Left ventricle myocardium superior (tissue), 1 donor: ENCODE measurements at places on chromosomes 7 and 10. TPM values are rescaled to one million over a fixed set of nuclear protein-coding genes. Genes with fewer than 3 reads are reported as not detected.

ICA1 gene
- 51.0 TPM for total RNA-seq

PNLIPRP1 gene
- total RNA-seq = not detected

OR2A5 gene
- not detected for total RNA-seq

DNAJC12 gene
- total RNA-seq = 4.3 TPM

PNLIP gene
- total RNA-seq = not detected

CAMK2B gene
- total RNA-seq = 98.4 TPM

IDE gene
- 47.8 TPM for total RNA-seq
